ENCODE measurements at places on chromosomes 6 and 20. TPM values are rescaled to one million over a fixed set of nuclear protein-coding genes. Genes with fewer than 3 reads are reported as not detected.

HCRTR2 gene
- not detected for total RNA-seq

- DNase-seq = no peak
These were observed 53.2 kb downstream of the GINS1 start for GRCh38 chr20:25460566-25461280.

AK9 gene
- 2.3 TPM for total RNA-seq

- DNase-seq = peak; percentile 50
These were observed 140.1 kb downstream of the QKI start for GRCh38 chr6:163554663-163555062.

DNA sequence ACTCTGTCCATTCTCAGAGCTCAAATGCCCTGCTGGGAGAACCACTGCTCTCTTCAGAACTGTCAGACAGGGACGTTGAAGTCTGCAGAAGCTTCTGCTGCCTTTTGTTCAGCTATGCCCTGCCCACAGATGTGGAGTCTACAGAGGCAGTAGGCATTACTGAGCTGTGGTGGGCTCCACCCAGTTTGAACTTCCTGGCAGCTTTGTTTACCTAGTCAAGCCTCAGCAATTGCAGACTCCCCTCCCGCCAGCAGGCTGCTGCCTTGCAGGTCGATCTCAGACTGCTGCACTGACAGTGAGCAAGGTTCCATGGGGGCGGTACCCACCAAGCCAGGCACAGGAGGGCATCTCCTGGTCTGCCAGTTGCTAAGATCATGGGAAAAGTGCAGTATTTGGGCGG is 21.8 kb upstream of the UFL1 start:
- DNase-seq = no peak

DNA sequence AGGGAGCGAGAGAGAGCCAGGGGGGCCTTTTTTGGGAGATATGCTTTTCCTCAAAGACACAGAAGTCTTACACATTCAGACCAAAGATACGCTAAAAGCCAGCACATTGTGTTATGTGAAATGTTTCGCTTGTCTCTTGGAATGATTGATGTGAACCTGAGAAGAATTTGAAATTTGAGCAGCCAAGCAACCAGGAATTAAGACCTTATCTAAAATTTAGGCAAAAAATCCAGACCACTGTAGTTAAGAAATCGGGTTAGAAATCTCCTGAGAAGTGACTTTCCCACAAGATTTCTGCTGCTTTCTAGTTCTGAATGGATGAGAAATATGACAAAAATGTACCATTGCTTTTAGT is 223.2 kb upstream of the GMDS start:
- DNase-seq = no peak

HLA-DQB1 gene
- total RNA-seq = 0.51 TPM

GRCh38 chr6:3612341-3613041 is 139.0 kb downstream of the PXDC1 start:
- DNase-seq = peak; percentile 91

- DNase-seq = peak; percentile 79
These were observed 9.3 kb upstream of the TXNDC5 start for GRCh38 chr6:7919871-7920270.

- DNase-seq = no peak
These were observed 713.9 kb upstream of the MARCKS start for GRCh38 chr6:113143206-113143605.

DNA sequence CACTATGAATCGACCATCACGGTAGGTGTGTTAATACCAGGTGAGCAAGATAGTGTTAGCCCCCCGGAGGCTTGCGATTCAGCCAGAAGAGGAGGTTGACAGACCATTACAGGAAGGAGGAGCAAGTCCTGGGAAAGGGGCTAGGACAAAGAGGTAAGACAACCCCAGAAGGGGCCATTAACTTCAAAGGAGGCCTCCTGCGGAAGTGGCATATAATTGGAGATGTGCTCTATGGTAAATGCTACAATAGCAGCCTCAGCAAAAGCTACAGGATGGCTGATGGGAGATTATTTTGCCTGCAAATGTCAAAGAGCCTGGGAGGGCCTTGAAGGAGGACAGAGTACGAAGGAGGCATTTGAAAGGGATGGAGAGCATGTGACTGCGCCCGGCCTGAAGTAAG is 108.6 kb upstream of the CITED2 start:
- no peak for DNase-seq

- DNase-seq = no peak
These were observed 217.3 kb downstream of the TBXT start for GRCh38 chr6:165950316-165950715.

DNA sequence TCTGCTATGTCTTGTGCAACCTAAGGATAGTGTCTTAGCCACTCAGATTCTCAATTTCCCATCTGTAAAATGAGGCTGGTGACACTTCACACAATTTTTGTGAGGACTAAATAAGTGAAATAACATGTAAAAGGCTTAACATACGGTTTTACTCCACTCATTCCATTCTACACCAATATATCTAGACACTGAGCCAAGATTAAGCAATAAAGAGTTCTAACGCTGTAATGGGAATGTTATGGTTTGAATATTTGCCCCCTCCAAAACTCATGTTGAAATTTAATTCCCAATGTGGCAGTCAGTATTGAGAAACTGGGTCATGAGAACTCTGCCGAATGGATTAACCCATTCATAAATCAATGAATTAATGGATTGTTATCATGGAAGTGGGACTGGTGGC is 301.0 kb downstream of the HACE1 start:
- DNase-seq = no peak

DNA sequence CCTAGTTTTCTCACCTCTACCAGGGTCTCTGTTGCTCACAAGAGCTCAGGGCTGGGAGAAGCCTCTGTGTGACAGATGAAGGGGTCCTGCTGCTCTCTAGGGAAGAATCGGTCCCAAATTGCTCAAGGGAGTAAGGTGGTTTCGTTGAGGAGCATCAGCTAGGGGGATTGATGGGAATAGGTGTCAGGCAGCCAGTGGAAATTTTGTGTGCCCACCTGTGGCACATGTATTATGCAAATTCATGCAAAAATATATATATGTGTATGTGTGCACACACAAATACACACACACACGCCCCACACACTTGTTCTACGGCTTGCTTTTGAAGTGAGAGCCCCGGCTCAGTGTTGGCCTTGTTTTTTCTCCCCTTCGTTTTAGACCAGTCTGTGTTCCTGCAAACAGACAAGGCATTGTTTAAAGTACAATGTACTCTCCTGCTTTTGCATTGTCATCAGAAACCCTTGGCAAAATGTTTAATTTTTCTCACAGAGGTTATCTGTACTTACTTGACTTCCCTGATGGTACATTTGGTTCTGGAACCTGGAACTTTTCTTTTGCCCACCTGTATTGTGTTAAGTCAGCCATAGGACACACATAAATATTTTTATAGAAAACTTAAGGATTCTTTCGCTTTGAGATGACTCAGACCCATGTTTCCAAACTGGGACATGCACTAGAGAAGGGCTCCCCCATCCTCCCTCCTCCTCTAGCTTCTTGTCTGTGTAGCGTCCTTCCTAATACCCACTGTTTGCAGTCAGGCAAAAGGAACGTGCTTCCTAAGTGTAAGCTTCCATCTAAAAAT is 26.7 kb downstream of the FOXO3 start:
- peak; percentile 54 for DNase-seq

DNA sequence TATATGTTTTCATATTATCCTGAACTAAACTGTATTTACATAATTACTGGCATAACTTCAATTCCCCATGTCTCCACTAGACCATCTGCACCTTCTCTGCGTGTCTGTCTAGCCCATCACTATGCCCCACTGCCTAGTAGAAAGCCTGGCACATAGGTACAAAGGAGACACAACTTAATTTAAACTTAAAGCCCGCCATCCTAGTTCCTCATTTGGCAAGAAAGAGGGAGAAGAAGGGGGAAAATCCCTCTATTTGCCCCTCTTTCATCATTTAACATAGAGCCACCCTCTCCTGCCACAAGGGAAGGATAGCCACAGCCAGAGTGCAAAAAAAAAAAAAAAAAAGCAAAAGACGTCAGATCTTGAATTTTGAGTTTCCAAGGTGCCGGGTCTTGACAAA is 1.8 kb downstream of the PKIG start:
- no peak for DNase-seq

GRCh38 chr20:14310977-14311627 is 26.3 kb downstream of the FLRT3 start:
- no peak for DNase-seq

DNA sequence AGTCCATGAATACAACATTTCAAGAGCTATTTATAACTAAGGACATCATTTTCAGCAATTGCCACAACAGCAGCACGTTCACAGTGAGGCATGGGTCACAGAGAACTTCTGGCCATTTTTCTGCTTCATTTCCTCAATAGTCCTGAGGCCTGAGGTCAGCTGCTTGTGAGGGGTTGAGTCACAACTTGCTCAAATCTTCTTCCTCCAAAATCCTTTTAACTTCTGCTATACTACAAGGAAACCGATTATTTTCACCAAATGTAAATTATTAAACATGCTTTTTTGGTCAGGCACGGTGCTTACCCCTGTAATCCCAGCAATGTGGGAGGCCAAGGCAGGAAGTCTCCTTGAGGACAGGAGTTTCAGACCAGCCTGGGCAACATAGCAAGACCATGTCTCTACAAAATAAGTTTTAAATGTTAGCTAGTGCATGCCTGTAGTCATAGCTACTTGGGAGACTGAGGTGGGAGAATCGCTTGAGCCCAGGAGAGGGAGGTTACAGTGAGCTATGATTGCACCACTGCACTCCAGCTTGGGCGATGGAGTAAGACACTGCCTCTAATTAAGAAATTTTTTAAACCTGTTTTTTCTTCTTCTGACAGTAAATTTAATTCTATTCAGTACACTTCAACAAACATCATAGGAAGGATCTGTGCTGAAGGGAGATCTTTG is 11.1 kb upstream of the SLC16A10 start:
- DNase-seq = no peak

DNA sequence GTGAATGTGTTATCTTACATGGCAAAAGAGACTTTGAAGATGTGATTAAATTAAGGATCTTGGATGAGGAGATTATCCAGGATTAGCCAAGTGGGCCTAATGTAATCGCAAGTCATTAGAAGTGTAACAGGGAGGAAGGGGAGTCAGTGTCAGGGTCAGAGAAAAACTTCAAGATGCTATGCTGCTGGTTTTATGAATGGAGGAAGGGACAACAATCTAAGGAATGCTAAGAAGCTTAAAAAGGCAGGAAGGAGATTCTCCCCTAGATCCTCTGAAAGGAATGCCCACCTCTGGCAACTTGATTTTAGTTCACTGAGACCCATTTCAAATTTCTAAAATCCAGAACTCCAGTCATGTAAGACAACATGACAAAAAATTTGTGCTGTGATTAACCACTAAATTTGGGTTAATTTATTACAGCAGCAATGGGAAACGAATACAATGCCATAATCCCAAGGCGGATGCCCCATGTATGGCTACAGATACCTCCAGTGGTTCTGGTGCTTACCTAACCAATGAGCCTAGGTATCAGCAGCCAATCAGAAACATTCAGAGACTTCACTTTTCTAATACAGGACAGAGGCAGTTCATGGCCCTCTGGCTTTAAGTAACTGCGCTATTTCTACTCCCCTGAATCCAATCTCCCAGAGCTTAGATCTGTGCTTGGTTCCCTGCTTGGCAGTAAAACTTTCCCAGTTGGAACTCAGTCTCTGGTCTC is 3.6 kb upstream of the TAAR8 start:
- no peak for DNase-seq

SALL4 gene
- total RNA-seq = 0.86 TPM

DNA sequence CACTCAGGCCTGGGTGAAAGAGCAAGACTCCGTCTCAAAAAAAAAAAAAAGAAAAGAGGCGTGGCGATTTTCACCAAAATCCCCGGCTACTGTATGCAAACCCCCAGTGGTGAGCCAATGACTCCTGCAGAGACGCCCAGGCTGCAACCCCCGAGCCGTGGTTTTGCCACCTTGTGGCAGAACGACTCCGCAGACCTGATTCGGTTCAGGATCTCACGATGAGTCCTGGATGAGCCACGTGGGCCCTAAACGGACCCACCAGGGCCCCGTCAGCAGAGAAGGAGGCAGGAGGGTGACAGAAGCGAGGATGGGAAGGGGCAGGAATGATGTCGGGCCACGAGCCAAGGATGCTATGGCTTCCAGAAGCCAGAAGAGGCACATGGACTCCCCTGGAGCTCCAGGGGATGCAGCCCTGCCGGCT is 42.5 kb downstream of the SLC2A4RG start:
- DNase-seq = no peak

DNA sequence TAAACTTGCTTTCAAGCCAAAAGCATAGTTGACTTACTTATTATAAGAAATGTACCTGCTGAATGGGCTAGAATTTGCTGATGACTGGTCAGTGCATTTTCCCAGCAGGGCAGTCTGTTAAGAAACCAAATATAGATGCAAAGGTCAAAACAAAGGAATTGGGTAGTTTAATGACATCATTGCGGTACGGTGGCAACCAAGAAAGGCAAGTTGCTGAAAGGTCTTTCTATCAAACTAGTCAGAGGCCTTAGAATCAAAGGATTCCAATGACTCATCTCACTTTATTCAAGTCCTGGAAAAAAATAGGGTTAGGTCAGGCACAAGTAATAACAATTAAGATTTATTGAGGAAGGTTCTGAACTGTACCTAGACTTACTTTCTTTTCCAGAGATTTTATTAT is 76.4 kb downstream of the KIZ start:
- peak; percentile 40 for DNase-seq

DNA sequence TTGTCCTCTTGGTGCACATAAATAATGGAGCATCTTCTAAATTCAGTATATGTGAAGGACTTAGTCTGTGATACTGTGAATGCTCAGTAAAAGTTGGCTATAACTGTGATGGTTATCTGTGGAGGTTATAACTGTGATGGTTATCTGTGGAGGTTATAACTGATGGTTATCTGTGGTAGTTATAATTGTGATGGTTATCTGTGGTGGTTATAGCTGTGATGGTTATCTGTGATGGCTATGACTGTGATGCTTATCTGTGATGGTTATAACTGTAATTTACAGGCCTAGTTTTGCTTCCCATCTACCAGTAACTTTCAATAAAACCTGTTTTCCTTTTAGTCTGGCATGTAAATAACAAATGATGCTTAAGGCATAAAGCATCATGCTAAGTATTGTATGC is 16.5 kb downstream of the PTK7 start:
- no peak for DNase-seq

DNA sequence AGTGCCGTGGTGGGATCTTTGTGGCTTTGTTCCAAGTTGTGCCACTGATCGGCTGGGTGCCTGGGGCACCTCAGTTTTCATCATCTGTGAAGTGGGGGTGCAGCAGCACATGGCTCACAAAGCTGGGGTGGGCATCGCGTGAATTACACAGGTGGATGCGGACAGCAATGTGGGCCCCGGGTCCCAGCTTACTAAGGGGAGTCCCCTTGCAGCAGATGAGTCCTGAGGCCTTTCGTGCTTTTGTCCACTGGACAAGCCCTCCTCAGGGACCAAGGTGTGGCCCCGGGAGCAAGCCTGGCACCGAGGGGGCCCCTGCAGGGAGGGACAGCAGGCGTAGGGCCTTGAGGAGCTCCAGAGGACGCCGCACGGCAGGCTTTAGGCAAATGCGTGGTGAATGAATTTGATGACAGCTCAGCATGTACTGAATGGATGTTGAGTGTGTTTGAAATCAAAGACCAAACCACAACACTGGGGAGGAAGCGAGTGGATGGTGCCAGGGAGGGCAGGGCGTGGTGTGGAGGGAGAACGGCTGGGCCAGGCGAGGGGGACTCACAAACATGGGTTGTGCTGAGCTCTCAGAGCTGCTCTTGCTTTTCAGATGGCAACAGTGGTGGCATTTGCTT is 53.2 kb downstream of the IRF4 start:
- peak; percentile 31 for DNase-seq

GRCh38 chr20:13494019-13494418 is 144.7 kb downstream of the TASP1 start:
- DNase-seq = no peak
